ENCODE measurements at places on chromosomes 7 and 10. TPM values are rescaled to one million over a fixed set of nuclear protein-coding genes. Genes with fewer than 3 reads are reported as not detected.

- no peak overlapping the region for H3K27ac ChIP-seq
- no peaks in the 10 kb centered on the region for H3K27me3 ChIP-seq
- no peak for DNase-seq
- no peaks in the 10 kb centered on the region for H3K36me3 ChIP-seq
- H3K4me3 ChIP-seq, result no peak overlapping the region
Observed at GRCh38 chr10:132168571-132169030, 18.1 kb upstream of the DPYSL4 start.

CYP2C8 gene
- total RNA-seq, result not detected

GRCh38 chr10:86850481-86850880 lies 94.1 kb downstream of the BMPR1A start:
- no peaks in the 10 kb centered on the region for H3K27me3 ChIP-seq
- H3K36me3 ChIP-seq, result no peaks in the 10 kb centered on the region
- no peak overlapping the region for H3K27ac ChIP-seq
- no peak overlapping the region for H3K4me3 ChIP-seq

- no peak overlapping the region for H3K27ac ChIP-seq
- H3K4me3 ChIP-seq, result no peak overlapping the region
- H3K36me3 ChIP-seq, result no peaks in the 10 kb centered on the region
- no peaks in the 10 kb centered on the region for H3K27me3 ChIP-seq
- no peaks in the 10 kb centered on the region for H3K4me1 ChIP-seq
Observed at GRCh38 chr7:83851551-83851950, 202.6 kb upstream of the SEMA3E start.

DNA sequence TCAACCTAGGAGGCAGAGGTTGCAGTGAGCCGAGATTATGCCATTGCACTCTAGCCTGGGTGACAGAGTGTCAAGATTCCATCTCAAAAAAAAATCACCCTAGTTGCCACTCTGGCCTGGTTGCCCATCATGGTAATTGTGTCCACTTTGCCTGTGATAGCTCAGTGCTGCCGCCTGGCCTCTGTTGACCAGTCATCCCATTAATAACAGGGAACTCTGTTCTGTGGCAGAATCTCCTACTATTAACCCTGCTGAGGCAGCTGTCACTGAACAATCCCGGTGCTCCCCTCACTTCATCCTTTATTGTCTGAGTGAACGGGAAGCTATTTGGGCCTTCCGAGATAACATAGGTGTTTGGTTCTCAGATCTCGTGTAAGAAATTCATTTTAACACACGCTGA lies 14.6 kb downstream of the ZNF3 start:
- no peaks in the 10 kb centered on the region for H3K27me3 ChIP-seq
- peaks cover 59% of the 10 kb centered on the region for H3K36me3 ChIP-seq
- H3K4me3 ChIP-seq, result no peak overlapping the region
- no peak overlapping the region for H3K27ac ChIP-seq

RARRES2 gene
- 144 TPM for total RNA-seq
